ENCODE measurements at places on chromosomes 2 and 18.

GRCh38 chr2:42367835-42368234 is 6.8 kb upstream of the COX7A2L start:
- DNase-seq, result no peak

- DNase-seq, result no peak
Measured at GRCh38 chr2:11224887-11225286, 69.6 kb downstream of the SLC66A3 start.

- DNase-seq, result no peak
Measured at GRCh38 chr2:74447230-74447999, 5.7 kb upstream of the RTKN start.

- DNase-seq, result no peak
Measured at GRCh38 chr2:163155279-163155883, 316.8 kb upstream of the KCNH7 start.

- DNase-seq, result no peak
Measured at GRCh38 chr2:124524155-124524915, 499.2 kb downstream of the CNTNAP5 start.

DNA sequence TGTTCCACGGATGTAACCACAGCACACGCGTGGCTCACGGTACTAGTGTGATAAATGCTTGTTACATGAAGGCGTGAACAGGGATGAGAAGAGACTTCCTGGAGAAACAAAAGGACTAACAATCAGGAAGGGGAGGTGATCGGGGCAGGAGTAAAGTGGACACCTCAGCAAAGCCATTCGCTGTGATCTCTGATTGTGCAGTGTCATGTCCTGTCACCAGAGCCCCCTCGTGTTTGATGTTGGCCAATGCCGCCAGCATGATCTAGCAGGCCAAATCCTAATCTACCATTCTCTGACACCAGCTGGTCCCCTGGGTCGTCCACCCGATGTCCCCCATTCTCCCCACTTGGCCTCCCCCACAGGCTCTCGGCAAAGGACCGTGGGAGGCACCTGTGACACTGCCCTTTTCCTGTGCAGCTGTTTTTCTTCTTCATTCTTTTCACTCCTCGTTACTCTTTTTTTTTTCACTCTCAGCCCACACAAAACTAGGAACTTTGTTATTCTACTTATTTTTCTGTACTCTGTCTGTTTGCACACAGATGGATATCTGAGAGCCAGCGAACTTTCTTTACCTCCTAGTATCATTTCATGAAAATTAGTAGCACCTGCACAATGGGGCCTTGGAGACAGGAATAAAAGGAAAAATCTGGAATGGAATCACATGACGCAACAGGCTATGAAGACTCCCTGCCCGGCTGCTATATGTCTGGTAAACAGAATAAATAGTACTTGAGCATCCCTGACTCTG is 146.8 kb downstream of the TGIF1 start:
- DNase-seq, result no peak

GRCh38 chr2:162518894-162519293 is 175.0 kb downstream of the GCA start:
- no peak for DNase-seq

DNA sequence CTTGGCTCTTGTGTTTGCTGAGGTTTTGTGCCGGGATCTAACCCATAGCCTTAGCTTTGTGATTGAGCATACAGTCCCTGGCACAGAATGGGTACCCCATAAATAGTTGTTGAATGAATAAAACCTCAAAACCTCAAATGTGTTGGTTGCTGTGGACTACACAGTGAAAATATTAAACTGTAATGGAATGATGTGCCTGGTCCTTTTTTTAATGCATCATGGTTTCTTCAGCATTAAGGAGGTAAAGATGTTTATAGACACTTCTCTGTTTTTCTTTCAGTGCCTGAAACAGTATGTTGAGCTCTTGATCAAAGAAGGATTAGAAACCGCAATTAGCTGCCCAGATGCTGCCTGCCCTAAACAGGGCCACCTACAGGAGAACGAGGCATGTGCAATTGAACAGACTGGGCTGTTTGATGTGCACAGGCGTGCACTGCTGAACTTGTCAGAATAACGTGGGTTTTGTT is 97.0 kb downstream of the RNF144A start:
- DNase-seq, result no peak

DNA sequence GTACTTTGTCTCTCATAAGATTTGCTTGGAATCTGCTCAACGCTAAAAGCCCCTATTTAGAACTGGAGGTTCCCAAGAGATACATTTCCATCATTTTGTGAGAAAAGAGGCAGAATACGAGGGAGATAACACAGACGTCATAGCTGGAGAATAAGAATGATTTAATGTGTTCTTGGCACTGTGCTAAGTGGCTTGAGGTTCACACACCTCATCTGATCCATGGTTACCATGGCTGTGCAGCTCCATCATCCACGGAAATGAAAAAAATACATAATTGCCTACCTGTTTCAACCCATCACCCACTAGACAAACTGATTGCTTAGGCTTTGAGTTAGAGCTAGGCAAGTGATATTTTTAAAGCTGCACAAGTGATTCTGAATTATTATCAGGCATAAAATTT is 227.6 kb downstream of the SLC8A1 start:
- no peak for DNase-seq

GRCh38 chr2:29317077-29317517 is 201.9 kb downstream of the CLIP4 start:
- DNase-seq, result no peak

DNA sequence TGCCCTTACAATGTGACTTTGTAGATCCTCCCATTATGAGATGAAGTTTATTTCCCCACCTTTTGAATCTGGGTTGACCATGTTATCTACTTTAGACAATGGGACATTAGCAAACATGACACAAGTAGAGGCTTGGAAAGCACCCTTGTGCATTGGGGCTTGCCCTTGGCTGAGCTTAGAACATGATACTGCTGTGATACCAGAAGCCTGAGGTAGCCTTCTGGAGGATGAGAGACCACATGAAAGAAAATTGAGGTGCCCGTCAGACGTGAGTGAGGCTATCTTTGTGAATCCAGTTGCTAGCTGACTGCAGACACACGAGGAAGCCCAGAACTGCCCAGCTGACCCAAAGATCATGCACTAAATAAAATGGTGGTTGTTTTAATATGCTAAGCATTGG is 341.2 kb downstream of the CYP26B1 start:
- no peak for DNase-seq

DNA sequence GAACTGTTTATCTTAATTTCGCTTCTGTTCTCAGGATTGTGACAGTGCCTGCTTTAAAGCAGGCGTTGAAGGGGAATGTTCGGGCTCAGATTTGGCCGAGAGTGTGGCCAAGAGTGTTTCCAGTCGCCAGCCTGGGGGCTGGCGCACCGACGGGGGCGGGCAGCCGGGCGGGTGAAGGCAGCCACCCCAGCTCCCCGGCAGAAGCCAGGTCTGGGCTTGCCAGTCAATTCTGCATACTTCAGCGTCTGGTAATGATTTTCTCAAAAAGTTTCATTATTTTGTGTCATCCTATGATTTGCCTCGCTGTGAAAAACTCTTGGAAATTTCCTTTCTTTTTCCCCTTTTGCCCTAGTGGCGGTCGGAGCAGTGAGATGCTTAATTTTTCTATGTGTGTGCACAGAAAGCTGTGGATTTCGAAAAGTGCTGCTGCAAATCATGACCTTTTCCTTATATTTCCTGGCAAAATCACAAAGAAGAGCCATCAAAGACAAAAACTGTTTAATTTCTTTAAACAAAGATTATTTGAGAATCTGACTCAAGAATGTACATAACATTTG is 856 bp downstream of the FAM228A start:
- DNase-seq, result no peak

Data from GOT3 (cell line).